HAP-1 (cell line): ENCODE measurements at places on chromosomes 1 and 21.

DNA sequence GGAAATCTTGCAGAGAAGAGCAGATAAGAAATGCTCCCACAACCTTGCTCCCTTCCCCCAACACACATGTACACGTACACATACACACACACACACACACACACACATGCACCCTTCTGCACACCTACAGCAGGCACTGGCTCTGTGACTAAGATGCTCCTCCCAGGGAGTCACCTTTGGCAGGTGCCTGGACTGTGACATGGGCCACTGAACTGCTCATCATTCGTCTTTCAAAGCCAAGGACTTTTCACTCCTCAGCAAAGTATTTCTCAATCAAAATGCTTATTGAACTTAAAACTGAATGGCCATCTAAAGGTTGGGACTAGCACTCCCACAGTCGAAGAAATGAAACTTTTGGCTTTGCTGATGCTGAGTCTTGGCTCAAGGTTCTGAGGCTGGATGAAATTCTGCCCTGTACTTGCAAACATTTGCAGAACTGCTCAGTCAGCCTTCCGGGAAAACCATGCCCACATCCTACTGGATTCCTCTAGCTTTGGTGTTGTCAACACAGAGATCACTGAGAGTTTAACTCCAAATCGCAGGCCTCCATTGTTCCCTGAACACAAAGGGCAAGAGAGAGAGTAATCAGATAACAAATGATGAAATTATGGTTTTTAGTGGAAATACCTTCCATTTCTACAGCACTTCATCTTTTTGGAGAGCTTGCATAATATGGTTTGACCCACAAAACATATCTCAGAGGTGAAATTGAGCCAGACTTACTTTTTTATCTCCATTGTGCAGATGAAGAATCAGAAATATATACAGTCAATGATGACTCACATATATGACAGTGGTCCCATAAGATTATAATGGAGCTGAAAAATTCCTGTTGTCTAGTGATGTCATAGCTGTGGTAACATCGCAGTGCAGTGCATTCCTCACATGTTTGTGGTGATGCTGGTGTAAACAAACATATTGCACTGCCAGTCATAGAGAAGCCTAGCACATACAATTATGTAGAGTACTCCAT, 72.4 kb upstream of the BCAR3 start:
- DNase-seq, result no peak

DNA sequence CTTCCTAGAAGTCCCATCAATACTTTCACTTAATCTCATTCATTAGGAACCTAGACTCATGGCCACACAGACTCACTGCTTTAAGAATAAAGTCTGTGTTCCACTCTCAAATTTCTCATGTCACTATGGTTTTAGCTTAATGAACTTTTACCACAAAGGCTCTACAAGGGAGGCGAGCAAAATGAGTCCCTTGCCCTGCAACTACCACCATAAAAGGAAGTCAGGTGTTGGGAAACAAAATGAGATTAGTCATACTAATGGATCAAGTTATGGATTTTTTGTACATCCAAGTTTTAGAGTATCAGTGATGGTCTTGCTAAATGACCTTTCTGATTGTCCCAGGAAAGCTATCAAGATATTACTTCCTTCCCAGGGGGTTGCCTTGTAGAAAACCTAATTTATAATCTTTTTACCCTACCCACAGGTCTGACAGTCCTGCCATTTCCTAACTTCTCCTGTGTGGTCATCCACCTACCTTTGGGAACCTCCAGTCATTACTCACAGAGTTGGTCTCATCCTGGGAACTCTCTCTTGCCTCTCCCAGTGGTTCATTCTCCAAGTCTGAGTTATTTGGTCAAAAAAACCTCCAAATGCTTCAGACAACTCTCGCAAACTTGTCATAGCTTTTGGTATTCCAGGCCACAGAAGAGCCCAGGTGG, 51.8 kb upstream of the SLC16A1 start:
- no peak for DNase-seq

- DNase-seq, result no peak
These were observed 66.5 kb downstream of the PLXNA2 start for GRCh38 chr1:208177656-208178055.

DNA sequence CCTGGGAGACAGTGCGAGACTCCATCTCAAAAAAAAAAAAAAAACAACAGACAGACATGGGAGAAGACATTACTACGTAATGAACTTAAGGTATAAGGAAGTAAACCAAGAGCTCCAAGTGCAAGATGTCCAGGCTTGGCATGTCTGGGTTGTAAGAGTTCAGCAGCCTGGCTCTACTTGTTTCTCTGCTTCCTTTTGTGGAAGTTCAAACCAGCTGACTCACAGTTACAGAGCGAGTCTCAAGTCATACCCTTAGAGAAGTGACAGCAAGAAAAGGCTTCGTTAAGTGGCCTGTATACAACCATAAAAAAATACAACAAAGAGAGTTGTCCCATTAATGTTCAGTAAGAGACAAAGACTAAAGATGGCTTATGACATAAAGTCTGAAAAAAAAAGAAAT, 1.3 kb downstream of the RIT1 start:
- no peak for DNase-seq

DNA sequence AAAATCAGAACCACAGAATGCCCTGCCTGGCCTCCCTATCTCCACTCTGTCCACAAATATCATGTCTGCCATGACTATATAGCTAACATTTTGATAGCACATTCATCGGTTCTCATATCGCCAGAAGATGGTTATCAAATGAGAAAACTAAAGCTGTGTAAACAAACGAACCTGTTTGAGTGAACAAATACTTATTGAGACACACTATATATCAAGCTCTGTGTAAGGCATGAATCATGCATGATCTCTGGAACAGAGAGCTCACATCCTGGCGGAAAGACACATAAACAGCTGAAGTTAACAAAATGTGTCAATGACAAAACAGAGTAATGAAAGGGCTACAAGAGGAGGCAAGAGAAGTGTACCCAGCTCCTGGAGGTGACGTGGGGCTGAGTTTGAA, 13.1 kb downstream of the KCND3 start:
- DNase-seq, result no peak

DNA sequence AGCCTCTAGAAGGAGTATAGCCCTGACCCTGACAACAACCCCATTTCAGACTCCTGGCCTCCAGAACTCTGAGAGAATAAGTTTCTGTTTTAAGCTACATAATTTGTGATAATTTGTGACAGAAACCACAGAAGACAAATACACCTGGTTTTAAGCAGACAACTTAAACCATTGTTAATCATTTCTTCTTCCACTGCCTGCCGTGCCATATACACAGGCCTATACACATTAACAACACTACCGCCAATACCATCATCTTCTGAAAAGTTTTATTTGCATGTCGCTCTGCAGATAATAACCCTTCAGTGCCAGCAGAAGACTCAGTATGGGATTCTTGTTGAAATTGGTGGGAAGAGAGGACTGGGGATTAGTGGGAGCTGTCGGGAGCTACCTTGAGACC, 39.9 kb upstream of the KRTAP19-8 start:
- no peak for DNase-seq
